Stimulated activated CD4-positive, alpha-beta T cell treated with anti-CD3 and anti-CD28 coated beads, Interleukin-1b, Interleukin-23, amount 100 ng/mL, for 1 hour (primary cell): ENCODE measurements at places on chromosomes 16 and 17.

DNA sequence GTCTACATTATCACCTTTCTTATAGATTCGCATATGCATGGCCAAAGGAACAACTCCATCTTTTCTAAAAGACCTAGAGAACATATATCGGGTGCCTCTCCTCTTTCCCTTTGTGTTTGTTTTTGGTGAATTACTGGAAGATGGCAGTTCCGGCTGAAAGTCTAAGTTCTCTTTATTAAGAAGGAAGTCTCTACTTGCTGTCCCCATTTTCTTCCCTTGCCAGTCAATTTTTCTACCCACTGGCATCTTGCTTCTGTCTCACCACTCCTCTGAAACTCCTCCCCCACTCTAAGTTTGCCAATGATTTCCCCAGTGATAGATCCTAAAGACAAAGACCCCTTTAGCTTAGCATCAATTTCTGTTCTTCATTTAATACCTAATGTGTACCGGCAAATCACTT is 93.9 kb upstream of the CORO6 start:
- DNase-seq, result no peak

DNA sequence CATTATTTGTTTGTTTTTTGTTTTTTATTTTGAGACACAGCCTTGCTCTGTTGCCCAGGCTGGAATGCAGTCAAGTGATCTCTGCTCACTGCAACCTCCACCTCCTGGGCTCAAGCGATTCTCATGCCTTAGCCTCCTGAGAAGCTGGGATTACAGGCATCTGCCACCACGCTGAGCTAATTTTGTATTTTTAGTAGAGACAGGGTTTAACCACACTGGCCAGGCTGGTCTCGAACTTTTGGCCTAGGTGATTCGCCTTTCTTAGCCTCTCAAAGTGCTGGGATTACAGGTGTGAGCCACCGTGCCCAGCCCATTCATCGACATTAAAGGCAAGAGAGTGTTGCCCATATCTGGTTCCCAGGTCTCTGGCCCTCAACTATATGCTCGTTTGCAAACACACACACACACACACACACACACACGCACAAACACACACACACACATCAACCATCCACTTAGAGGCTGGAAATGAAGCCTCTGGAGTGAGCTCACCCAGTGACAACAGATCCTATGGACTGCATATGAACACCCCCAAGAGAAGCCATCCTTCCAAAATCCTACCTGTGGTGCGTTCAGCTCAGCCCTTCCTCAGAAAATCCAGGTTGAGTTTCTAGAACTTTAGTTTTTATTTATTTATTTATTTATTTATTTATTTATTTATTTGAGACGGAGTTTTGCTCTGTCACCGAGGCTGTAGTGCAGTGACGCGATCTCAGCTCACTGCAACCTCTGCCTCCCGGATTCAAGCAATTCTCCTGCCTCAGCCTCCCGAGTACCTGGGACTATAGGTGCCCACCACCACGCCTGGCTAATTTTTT is 12.3 kb upstream of the SEPHS2 start:
- DNase-seq, result no peak

- peak; percentile 12 for DNase-seq
These were observed 366.9 kb downstream of the SLC39A11 start for GRCh38 chr17:72725433-72726068.

- no peak for DNase-seq
These were observed 351.1 kb upstream of the TBX2 start for GRCh38 chr17:61048376-61049106.

- no peak for DNase-seq
These were observed 71.4 kb upstream of the ARL4D start for GRCh38 chr17:43327421-43327820.

DNA sequence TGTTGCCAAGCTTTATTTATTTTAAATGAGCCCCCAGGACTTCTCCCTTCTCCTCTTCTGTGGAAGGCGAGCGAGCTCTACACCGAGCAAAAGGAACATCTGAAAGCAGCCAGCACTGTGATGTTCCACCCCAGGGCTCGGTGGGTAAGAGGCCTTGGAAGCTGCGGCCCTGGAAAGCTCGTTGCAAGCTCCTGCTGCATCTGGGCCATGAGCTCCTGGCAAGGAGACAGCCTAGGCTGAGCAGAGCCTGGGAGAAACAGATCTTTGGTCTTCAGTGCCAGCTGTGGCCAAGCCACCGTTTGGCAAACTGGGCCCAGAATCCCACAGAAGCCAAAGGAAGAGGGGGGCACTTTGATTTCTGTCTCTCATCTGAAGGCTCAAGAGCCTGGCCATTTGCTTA is 114.1 kb downstream of the ENGASE start:
- DNase-seq, result no peak
